NCI-H1105 treated with DMSO at 0.1 percent for 48 hours (cell line): ENCODE measurements at places on chromosomes 1 and 21.
A peak's percentile ranks its signal among the peaks of the same experiment; 100 is the strongest.

GRCh38 chr1:187537936-187538335 lies 709.2 kb downstream of the PLA2G4A start:
- DNase-seq, result no peak

DNA sequence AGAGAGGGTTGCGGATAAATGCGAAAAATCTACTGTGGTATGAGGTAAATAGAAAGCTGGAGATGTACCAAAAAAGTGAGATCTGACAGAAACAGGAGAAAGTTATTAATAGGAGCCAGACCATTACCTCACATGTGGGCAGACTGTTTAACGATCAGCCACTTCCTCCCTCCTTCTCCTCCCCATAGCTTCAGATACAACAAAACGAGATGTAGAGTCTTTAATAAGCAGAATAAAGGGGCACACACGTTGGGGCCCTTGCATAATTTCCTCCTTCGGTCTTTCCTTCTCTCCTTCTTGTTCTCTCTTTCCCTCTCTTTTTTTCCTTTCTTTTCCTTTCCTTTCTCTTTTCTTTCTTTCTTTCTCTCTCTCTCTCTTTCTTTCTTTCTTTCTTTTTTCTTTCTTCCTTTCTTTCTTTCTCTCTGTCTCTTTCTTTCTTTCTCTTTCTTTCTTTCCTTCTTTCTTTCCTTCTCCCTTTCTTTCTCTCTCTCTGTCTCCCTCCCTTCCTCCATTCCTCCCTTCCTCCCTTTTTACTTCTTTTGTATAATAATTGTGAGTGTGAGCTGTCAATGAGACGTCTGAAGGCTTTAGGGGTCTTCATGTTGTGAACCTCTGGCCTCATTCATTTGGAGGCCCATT lies 242.1 kb downstream of the GRIK1 start:
- no peak for DNase-seq

GRCh38 chr21:44800971-44801467 lies 601 bp downstream of the UBE2G2 start:
- peak; percentile 45 for DNase-seq

GRCh38 chr21:21200103-21200938 lies 202.1 kb downstream of the NCAM2 start:
- no peak for DNase-seq

DNA sequence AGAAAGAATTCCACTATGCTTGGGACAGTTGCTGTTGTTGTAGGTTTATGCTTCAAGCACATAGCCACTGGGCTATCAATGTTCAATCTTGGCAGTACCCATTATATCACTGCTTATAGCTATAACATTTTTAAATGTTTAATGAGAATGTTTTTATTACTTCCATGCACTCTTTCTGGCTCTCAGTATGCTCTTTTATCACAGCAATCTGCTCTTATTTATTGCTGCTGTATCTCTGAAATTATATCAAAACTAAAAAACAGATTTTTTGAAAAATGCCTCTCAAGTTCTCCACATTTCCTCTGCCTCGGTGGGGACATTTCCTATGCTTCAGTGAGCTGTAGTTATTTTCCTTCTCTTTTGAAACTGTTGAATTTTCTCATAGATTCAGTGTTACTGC lies 5.4 kb upstream of the SGIP1 start:
- no peak for DNase-seq

GRCh38 chr21:33998402-33998801 lies 75.0 kb upstream of the MRPS6 start:
- no peak for DNase-seq

DNA sequence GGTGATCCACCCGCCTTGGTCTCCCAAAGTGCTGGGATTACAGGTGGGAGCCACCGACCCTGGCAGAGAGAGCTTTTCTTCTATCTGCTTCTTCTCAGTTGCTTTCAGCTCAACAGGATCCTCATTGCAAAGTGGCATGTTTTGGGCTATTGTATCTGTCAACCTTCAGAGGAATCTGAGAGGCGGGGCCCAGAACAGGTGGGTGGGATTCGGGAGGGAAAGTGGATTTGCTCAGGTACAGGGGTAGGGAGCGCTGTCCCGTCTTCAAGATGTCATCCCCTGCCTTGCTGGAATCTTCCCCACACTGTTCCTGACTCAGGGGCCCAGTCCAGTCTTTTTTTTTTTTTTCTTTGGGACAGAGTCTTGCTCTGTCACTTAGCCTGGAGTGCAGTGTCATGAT lies 26.9 kb upstream of the RCC2 start:
- no peak for DNase-seq

DNA sequence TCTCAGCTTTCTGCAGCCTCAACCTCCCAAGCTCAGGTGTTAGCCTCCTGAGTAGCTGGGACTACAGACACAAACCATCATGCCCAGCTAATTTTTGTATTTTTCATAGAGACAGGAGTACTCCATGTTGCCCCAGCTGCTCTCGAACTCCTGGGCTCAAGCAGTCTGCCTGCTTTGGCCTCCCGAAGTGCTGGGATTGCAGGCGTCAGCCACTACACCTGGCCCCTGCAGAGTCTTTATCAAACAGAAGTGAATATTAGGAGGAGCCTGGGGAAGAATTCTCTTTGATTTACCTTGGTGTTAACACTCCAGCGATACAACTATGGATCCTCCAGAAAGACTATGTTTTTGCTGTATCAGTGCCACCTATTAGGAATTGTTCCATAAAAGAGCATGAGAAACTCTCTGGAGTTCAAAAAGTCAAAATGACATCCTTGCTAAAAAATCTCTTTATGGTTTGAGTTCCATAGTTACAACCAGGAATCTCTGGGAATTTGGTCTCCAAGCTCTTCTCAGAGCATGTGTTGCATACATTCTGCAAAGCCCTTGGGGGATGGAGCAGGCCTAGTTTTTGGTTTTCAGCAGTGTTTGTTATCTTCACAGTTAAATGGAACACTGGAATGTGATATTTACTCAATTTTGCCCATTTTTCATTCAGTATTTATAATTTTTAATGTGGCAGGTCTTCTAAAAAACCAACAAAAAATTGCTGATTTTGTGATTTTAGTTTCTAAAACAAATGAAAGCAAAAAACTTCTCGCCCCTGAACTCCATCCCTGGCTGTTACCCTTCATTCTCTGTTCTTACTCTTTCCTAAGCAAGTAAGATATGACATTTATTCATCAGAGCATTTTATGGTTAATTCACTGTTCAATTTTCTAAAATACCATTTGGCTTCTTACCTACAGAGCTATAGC lies 77.3 kb downstream of the OLFML2B start:
- no peak for DNase-seq

DNA sequence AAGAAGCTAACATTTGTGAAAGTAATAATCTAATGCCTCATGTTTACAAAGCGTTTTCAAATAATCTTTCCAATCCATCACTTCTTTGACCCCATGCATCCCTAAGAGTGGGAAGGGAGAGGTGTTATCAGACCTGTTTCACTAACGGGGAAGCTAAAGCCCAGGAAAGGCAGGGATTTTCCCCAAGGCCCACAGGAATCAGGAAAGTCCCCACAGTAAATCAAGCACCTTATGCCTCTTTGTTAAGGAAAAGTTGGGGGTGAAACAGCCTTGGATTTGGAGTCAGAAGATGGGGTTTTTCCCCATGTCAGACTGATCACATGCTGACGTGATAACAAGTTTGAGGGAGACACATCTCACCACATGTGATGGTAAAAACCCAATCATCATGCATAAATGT lies 20.0 kb upstream of the ANGPTL7 start:
- no peak for DNase-seq
